ENCODE measurements at places on chromosomes 12 and 14.

- no peak for DNase-seq
Observed at GRCh38 chr12:128753438-128753837, 70.3 kb downstream of the SLC15A4 start.

GRCh38 chr14:103143506-103143905 is 20.2 kb downstream of the TNFAIP2 start:
- DNase-seq = no peak

DNA sequence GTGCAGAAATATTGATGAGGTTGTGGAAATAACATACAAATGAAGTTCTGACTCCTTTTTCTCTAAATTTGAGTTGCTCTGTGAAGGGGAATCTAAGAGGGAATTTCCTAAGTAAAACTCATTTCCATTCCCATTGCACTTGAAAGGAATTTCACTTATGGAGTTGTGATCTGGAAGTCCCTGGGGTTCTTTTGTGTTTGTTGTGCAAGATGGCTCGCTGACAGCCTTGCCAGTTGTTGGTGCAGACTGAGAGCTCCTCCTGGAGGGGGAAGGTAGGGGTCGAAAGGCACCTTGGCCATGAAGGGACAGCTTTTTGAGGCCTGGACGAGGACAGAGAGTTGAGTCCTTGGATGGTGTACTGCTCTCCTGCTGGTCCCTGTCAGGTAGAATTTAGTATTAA is 72.0 kb downstream of the C12orf56 start:
- DNase-seq = no peak

- DNase-seq = no peak
Observed at GRCh38 chr12:52630008-52630500, 11.7 kb upstream of the KRT73 start.

GRCh38 chr12:9699269-9699897 is 29.9 kb downstream of the CLEC2D start:
- no peak for DNase-seq

DNA sequence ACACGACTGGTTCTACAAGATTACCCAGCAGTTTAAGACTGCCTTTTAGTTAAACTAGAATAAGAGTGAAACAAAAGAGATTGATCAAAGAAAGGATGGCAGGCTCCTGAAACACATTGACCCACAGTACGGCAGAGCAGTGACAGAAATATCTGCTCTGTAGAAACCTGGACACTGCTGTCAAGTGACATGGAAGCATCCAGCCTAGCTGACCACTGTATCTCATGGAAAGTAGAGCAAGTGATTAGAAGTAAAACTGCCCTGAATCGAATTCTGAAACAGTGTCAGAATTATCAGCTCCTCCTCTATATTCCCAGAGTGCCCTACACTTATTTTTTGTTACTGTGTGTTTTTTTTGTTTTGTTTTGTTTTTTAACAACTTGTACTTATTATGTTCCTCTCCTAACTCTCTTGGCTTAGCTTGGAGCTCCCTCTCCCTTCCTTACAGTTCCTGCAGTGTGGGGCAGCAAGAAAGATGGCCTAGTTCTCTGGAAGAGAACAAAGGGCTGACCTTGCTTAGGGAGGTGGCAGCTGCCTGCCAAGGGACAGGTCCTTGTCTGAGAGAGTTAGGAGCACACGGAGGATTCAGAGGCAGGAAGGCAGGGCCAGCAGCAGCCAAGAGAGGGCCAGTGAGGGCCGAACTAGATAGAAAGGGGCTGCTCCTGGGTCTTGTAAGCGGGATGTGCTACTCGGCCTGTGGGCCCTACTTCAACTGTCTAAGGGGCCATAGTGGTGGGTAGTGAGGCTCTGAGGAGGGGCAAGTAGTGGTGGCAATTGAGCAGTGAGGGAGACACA is 97.2 kb downstream of the PTPRR start:
- DNase-seq = no peak

GRCh38 chr12:89260841-89261637 is 91.3 kb downstream of the DUSP6 start:
- no peak for DNase-seq

- no peak for DNase-seq
Observed at GRCh38 chr12:11702959-11703358, 53.5 kb downstream of the ETV6 start.

GRCh38 chr12:102883204-102883799 is 33.7 kb downstream of the PAH start:
- DNase-seq = no peak

GRCh38 chr12:117816-118345 is 51.3 kb downstream of the IQSEC3 start:
- no peak for DNase-seq

DNA sequence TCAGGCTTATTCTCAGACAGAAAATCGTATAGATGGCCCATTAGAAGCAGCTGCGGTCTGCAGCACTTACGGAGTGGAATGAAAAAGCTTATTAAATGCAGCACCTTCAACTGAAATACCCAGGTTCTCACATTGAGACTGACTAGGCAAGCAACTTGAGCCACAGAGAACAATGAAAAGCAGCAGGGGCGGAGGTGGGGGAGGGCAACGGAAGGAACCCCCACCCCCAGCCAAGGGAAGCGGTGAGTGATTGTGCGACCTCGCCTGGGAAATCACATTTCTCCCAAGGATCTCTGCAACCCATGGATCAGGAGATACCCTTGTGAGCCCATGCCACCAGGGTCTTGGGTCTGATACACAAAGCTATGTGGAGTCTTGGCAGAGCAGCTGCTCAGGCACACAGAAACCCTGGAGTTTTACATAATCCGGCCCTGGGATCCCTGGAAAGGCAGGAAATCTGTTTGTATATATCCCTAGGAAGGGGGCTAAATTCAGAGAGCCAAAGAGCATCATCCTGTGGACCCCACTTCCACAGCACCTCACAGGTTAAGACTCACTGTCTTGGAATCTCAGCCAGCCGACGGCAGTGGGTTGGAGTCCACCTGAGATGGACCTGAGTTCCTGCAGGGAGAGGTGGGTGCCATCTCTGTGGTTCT is 38.1 kb downstream of the PZP start:
- no peak for DNase-seq

DNA sequence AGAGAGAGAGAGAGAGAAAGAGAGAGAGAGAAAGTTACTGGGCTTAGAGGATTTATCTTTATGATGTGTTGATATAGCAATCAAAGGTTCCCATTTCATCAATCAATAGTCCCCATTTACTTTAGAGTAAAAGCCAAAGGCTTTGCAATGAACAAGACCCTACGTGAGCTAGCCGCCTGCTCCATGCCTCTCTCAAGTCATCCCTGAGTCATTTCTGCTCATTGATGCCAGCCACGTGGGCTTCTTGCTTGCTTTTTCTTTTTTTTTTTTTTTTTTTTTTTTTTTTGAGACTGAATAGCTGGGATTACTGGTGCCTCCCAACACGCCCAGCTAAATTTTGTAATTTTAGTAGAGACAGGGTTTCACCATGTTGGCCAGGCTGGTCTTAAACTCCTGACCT is 70.9 kb downstream of the GPR135 start:
- DNase-seq = peak; percentile 15

- peak; percentile 52 for DNase-seq
Observed at GRCh38 chr14:92513204-92513965, at the start of gene RIN3. RIN3 (plus strand) TSS chr14:92513781; CDS start chr14:92513933, 152 bp downstream.

DNA sequence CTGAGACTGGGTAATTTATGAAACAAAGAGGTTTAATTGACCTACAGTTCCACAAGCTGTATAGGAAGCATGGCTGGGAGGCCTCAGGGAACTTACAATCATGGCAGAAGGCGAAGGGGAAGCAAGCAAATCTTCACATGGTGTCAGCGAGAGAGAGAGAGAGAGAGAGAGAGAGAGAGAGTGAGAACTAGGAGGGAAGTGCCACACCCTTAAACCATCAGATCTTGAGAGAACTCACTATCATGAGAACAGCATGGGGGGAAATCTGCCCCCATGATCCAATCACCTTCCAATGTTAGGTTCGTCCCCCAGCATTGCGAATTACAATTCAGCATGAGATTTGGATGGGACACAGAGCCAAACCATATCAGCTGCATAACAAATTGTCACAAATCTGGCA is 96.7 kb downstream of the CHST11 start:
- DNase-seq = no peak

DNA sequence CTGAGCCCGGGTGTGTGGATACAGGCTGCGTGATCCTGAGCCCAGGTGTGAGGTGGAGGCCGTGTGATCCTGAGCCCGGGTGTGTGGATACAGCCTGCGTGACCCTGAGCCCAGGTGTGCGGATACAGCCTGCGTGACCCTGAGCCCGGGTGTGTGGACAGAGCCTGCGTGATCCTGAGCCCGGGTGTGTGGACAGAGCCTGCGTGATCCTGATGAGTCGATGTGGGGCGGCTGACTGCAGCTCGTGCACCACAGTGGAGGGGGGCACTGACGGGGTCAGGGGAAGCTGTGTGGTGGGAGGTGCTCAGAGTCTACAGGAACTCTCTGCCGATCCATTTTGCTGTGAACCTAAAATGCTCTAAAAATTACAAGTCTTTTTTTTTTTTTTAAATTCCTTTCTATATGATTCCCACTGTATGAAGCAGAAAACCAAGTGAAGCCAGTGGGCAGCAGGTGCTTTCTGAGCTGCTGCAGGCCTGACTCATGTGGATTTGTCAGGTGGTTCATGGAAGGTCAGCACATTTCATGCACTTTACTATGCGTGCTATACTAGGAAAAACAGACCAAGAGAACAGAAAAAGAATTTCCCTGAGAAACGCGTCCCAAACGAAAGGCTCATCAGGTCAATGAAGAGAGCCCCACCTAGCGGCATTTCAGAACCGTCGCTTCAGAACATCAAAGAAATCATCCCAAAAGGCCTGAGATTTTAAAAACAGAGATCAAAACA is 19.3 kb downstream of the BRF1 start:
- DNase-seq = peak; percentile 56

DNA sequence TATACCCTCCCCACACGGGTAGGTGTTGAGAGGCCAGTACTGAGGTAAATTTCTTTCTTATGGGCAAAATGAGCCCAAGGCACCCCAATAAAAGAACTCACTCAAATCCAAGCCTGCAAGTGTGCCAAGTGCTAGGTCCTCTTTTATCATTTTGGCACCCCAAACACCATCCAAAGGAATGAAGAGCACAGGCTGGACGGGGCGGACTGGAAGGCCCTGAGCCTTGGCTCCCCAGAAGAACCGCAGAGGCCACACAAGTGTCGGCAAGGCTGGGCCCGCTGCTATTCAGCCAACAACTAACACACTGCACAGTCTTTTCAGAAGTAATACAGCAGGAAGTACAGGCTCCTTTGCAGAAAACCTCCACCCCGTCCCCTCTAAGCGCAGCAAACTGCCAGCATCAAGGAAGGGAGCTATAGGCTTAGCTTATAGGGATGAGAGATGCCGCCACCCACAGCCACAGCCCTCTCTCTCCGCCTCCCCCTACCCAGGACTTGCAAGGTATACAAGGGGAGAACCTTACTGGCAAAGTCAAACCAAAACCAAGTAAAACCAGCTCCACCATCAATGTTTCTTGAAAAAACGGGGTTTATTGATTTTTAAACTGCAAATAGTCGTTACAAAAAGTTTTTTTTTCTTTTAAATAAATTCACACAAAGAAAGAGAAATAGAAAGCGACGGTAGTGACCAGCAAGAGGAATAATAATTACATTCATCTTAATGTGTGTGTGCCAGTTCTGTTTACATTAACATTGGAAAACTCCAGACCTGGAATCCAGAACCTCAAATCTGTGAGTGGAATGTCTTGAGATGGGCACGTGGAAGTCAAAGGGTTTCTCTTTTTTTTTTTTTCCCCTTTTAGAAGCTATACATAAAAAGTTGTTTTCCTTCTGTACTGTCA is 5.5 kb downstream of the ZFP36L1 start:
- DNase-seq = peak; percentile 45

- no peak for DNase-seq
Observed at GRCh38 chr12:122413516-122414404, 8.7 kb downstream of the CLIP1 start.

GRCh38 chr14:100065942-100066574 is 836 bp downstream of the EVL start:
- no peak for DNase-seq

DNA sequence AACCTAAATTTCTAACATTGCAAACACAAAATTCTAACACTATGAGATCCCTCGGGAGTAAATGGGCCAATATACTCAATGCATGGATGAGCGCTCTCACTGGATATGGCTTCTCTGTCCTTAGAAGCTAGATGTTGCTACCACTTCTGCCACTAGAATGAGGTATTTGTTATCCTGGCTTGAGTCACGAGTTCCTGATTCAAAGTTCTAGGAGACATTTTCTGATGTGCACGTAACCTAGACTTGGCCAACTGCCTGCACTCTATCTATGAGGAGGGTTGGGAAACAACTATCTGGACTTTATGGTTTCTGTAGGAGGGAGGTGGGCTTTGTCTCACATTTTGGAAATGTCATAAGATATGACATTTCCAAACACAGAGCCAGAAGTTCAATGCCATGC is 37.6 kb downstream of the FERMT2 start:
- peak; percentile 46 for DNase-seq

GRCh38 chr14:72478471-72478893 is 415.4 kb downstream of the DPF3 start:
- DNase-seq = no peak

DNA sequence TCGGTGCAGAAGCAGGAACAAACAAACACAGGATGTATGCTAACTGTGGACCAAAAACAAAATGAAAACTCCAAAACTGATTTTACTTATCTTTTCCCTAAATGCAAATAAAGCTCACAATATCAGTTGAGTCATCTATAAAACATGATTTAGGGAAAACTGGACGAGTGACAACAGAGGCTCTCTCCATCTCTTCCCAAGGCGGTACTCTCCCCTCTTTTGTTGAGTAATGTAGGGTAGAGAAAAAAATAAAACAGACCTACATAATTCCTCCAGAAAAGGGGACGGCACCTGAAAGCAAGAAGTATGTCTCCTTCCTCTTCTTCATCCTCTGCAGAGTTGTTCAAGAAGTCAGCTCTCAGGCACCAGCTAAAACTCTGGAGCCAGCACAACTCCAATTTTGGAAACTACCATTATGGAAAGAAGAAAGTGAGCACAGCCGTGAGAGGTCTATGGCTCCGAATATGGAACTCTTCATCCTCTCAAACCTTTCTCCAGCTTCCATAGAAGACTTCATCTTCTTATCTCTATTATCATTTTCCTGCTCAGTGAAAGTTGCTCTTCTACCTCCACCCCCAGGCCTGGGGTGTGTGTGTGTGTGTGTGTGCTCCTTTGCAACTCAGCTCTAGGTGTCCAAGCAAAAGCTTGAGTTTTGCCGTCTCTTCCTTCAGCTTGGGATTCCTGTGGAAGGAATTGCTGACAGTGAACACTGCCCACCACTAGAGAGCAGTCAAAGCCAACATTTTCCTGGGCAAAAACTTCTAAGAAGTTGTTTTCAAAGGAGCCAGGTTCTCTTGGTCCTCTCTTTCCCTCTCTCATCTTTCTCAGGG is 155.4 kb downstream of the DIO2 start:
- peak; percentile 46 for DNase-seq

DNA sequence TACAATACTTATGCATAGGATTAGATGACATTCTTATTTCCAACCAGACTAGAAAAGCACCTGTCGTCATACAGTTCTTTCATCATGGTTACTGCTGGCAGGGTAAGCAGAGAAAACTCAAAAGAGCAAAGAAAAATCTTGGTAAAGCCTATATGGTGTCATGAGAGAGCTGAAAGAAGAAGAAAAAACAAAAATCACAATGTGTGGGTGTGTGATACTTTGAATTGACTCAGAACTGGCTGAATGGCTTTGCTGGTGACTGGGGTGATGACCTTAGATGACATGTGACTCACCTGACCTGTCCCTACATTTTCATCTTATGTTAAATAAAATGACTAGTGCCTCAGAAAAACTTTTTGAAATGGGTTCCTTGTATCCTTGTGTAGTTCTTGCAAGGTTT is 278.1 kb upstream of the LMO3 start:
- no peak for DNase-seq

All from astrocyte (in vitro differentiated cells and primary cell).